ENCODE measurements at places on chromosomes 7 and 10. TPM values are rescaled to one million over a fixed set of nuclear protein-coding genes. Genes with fewer than 3 reads are reported as not detected.

The PARG gene
- total RNA-seq: 24.0 TPM

The NAT16 gene
- total RNA-seq: not detected

The PILRA gene
- 4.4 TPM for total RNA-seq

DNA sequence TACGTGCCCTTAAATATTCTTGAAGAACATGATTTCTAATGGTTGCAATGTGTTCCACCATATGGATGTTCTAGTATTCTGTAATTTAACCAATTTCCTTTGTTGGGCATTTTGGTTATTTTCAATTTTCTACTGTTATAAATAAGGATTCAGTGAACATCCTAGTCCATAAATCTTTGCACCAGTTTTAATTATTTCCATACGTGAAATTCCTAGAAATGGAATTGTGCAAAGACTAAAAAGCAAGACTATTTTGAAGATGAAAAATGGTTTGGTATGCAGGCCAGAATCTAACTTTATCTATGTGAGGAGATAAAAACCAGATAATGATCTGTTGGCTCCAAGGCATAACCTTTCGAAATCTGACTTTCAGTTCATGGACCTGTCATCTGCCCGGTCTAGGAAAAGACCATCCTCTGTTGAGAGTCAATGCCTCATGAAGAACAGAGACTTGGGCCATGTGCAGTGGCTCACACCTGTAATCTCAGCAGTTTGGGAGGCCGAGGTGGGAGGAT lies 633.2 kb upstream of the NRP1 start:
- DNase-seq: no peak

- DNase-seq: no peak
These were observed 9.8 kb downstream of the PTPRZ1 start for GRCh38 chr7:121882731-121883130.

DNA sequence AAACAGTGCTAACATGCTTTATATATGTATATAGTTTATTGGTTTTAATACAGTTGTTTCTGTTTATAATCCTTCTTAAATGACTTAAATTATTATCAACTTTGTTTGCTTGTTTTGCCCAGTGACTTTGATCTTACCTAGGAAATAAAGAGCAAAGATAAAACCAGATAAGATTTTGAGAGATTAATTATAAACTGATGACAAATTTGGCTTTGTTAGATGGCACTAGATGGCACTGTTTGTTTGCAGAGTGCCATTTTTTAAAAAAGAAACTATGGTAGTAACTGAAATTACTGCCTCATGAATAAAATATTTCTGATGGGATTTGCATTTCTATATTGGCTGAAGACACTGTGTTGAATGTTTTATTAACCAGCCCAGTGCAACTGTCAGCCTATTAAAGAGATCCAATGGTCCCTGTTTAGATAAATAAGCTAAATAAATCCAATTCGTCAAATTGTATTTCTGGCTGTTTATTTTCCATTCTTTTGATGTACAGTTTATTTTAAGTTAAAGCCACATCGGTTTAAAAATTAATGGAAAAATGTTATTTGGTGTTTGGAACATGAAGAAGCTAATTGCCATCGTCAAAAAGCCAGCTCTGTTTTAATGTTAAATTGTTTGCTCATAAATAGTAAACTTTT lies 28.7 kb downstream of the VTI1A start:
- no peak for DNase-seq

- no peak for DNase-seq
These were observed 23.6 kb upstream of the LYZL1 start for GRCh38 chr10:29265210-29265768.

DNA sequence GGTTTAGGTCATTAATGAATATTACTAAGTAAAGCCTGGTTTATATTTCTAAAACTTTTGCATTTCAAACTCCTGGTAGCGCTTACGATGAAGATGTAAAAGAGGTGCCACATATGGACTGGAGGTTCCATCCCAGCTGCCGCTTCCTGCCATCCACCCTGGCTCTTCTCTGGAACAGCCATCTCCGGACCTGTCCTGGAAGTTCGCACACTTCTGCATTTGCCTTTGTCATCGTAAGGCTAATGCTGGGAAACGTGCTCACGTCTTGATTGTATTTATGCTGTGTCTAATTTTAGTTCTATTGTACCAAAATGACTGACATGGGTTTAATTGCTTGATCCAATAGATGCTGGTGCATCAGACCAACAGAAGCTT lies 103.1 kb downstream of the HIPK2 start:
- no peak for DNase-seq

DNA sequence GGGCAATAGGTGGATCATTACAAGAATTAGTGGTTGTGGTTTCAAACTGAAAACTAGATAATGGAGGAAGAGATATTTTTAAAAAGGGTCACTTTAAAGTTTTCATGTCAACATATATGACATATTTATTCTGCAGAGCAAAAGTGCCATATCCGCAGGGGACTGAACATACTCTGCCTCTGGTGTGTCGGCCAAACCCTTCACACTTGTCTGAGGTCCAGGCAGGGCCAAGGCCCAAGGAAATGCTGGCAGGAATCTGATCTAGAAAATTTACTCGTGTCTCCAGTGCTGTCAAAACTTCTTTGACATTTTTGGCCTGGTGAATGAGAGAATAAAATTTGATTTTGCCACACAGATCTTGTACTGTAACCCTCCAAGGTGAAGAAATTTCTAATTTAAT lies 562.3 kb downstream of the CCSER2 start:
- no peak for DNase-seq

- no peak for DNase-seq
These were observed 17.7 kb upstream of the IFIT1B start for GRCh38 chr10:89360157-89360556.

- no peak for DNase-seq
These were observed 27.2 kb downstream of the CCM2 start for GRCh38 chr7:45026984-45027773.

- peak; percentile 18 for DNase-seq
These were observed 56.2 kb downstream of the XPNPEP1 start for GRCh38 chr10:109866995-109867635.

DNA sequence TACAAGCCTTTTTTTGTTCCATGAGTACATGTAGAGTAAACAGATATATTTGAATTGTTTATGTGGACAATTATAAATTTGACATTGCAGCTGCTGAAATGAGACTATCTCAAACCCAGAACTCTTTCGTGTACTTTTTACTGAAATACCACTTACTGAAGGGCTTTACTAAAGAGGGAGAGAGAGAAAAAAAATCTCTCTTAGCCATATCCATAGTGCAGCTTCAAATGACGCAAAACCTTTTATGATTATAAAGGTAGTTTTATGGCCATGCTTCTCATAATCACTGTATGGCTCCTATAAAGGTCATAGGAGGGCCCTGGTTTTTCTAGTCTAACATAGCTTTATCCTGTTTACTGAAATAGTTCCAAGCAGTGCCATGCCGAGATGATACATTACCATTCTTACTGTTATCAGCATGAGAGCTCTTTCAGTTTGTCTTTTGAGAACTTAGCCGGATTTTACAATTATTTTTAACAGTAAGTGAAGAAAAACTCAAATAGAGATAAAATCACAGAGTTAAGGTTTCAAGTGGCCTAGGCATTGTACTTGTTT lies 35.1 kb downstream of the KCND2 start:
- no peak for DNase-seq

DNA sequence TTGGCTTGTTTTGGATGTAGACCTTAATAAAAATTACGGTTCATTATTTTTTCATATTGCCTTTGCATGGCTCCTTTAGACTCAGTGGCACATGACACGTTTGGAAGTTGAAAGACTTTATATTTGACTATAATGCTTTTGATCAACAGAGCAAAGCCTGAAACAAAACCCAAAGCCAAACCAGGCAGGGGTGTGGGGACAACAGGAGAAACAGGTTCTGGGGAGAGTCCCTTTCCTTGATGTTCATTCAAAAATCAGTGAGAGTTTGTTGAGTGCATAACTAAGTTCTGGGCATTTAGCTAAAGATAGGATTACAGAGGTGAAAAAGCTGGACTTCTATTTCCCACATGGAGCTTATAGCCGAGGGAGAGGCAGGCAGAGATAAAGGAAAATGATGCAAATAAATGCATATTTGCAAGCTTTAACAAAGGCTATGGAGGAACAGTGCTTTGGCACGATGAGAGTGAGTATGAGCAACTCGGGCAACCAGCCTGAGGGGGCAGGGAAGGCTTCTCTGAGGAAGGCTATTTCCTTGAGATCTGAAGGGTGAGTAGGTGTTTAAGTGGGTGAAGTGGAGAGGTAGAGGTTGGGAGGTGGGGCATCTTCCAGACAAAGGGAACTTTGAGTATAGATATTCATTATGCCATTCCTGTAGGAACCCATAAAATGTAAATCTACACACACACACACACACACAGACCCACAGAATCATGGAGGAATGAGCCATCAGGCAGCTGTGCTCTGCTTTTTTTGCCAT lies 34.5 kb upstream of the PDZD8 start:
- DNase-seq: peak; percentile 50

GRCh38 chr7:116802746-116803152 lies 59.6 kb upstream of the CAPZA2 start:
- no peak for DNase-seq

DNA sequence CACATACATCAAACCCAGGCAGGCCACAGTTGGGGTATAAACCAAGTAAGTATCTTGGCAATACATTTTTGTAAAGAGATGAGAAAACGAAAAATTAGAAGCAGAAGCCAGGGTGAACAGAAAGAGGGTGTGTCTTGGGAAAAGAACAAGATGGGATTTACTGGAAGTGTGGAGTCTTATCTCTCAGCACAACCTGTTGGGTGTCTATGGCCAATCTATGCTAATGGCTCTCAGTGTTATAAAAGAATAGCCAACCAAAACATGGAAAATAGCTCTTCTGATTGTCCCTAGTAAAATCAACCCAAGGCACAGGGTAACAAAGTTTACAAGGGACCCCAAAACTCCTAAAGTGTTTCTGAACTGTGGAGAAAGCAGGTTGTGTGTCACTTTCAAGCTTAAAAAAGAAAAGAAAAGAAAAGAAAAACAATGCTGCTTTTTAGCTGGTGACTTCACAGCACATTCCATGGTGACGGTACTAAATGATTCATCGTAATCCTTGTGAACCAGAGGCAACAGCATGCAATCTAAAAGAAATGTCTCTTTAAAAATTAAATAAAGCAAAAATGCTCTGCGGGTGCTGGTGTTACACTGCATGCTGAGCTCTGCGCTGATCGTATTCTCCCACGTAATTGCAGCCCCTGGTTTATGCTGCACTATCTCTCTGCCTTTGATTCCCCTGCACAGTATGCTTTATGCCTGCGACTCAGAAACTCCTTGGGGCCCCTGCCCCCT lies 100.8 kb downstream of the C10orf90 start:
- no peak for DNase-seq

All from lower leg skin (tissue), 4 donors.